ENCODE measurements at places on chromosomes 5 and 9. TPM values are rescaled to one million over a fixed set of nuclear protein-coding genes. Genes with fewer than 3 reads are reported as not detected.
A peak's percentile ranks its signal among the peaks of the same experiment; 100 is the strongest.

- H3K4me1 ChIP-seq: peaks cover 6% of the 10 kb centered on the region
- peak; percentile 88 for DNase-seq
- H3K36me3 ChIP-seq: no peaks in the 10 kb centered on the region
- H3K27me3 ChIP-seq: no peaks in the 10 kb centered on the region
- no peak overlapping the region for H3K4me3 ChIP-seq
These were observed 3.1 kb downstream of the SLC4A9 start for GRCh38 chr5:140362875-140363630.

GRCh38 chr9:120937127-120937526 is 10.5 kb upstream of the TRAF1 start:
- DNase-seq: no peak
- H3K27ac ChIP-seq: peak overlapping the region; percentile 81
- no peaks in the 10 kb centered on the region for H3K36me3 ChIP-seq
- H3K27me3 ChIP-seq: no peaks in the 10 kb centered on the region
- peaks cover 64% of the 10 kb centered on the region for H3K4me1 ChIP-seq

- H3K36me3 ChIP-seq: no peaks in the 10 kb centered on the region
- no peaks in the 10 kb centered on the region for H3K4me1 ChIP-seq
- no peaks in the 10 kb centered on the region for H3K27me3 ChIP-seq
- no peak overlapping the region for H3K27ac ChIP-seq
- H3K4me3 ChIP-seq: no peak overlapping the region
- DNase-seq: no peak
These were observed 623.3 kb downstream of the HINT1 start for GRCh38 chr5:130541617-130542221.

DNA sequence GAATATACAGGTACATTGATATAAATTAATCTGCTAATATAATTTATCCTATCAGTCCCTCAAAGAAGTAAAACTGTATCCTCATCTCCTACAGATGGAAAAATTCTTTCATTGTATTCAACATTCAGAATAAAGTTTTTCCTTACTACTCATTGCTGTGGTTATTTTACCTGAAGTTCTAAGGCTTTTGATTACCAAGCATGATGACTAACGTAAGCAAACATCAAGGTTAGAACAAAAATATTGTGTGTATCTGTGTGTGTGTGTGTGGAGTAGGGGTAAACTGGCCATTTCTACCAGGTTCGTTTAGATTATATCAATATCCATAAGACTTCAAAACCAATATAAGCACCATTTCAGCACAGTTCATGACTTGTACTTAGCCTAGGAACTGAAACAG is 560.7 kb upstream of the TRPC7 start:
- no peak overlapping the region for H3K27ac ChIP-seq
- no peaks in the 10 kb centered on the region for H3K4me1 ChIP-seq
- DNase-seq: no peak
- H3K4me3 ChIP-seq: no peak overlapping the region

DNA sequence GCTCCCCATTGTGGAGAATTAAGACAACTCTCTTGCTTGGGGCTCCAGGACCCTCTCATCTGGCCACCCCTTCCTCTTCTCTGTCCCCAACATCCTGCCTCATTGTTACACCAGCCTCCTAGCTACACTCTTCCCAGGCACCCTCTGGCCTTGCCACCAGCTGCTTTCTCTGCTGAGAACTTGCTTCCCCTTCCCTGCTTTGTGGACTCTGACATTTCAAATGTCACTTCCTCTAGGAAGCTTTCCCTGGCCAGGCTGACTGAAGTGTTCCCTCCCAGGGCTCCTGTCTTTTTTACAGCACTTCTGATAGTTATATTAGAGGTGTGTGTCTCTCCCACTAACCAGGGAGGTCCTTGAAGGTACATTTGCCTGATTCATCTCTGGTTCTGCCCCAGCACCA is 194.0 kb upstream of the KLF4 start:
- no peaks in the 10 kb centered on the region for H3K27me3 ChIP-seq
- H3K27ac ChIP-seq: peak overlapping the region; percentile 37
- no peaks in the 10 kb centered on the region for H3K36me3 ChIP-seq
- H3K4me3 ChIP-seq: no peak overlapping the region
- DNase-seq: no peak
- H3K4me1 ChIP-seq: peaks cover 7% of the 10 kb centered on the region

The CARD9 gene
- 3.5 TPM for total RNA-seq

The JAKMIP2 gene
- 6.2 TPM for total RNA-seq

The GPRIN1 gene
- total RNA-seq: under 0.01 TPM

DNA sequence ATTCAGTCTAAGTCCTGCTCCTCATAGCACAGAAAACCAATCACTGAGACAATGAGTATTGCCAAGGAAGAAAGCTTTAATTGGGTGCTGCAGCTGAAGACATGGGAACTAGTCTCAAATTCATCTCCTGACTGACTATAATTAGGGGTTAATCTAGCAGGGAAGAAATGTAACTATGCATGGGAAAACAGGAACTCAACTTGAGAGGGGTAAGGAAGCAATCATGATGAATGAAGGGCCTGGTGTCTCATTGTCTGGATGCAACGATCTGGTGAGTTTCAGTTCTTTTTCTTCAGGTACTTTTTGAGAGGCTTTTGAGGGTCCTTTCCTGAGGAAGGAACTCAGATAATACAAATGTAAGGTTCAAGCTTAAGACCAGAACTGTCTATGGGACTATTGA is 24.0 kb upstream of the OCLN start:
- no peaks in the 10 kb centered on the region for H3K4me1 ChIP-seq
- no peak overlapping the region for H3K27ac ChIP-seq
- DNase-seq: no peak
- no peak overlapping the region for H3K4me3 ChIP-seq
- H3K27me3 ChIP-seq: no peaks in the 10 kb centered on the region

DNA sequence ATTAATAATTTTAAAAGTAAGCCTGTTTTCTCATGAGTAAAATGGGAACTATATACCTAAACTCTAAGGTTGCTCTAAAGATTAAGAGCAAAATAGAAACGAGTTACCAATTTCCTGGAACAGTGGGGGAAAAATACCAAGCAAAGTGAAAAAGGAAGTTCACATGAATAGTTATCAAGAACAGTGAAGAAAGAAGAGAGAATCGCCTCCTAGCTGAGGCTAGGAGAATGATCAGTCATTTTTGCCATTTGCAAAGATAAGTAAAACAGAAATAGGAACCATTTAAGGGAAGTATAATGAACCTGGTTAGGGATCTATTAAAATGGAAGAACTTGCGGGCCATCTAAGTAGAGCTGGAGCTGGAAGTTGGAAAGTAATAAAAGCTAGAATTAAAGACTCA is 50.7 kb downstream of the P4HA2 start:
- H3K27ac ChIP-seq: no peak overlapping the region
- H3K4me3 ChIP-seq: no peak overlapping the region
- no peaks in the 10 kb centered on the region for H3K36me3 ChIP-seq
- DNase-seq: no peak
- no peaks in the 10 kb centered on the region for H3K27me3 ChIP-seq

DNA sequence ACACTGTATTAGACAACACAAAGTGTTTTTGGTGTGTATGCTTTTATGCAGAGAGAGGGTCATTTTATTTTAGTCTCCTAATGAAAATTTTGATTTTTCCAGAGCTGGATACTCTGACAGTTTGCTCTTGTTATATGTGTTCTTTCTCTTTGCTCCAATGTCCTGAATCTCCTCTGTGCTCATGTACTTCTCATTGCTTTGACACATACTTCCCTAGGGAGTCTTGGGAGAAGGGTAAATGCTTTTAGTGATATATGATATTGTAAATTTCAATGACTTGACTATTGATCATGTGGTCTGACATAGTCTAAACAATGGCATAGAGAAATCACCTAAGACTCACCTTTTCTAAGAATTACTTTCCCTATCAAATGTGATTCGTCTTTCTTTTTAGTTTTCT is 972.6 kb upstream of the EDIL3 start:
- H3K27ac ChIP-seq: no peak overlapping the region
- no peaks in the 10 kb centered on the region for H3K27me3 ChIP-seq
- no peak for DNase-seq
- no peaks in the 10 kb centered on the region for H3K36me3 ChIP-seq

GRCh38 chr5:8185852-8186251 is 316.9 kb downstream of the MTRR start:
- no peaks in the 10 kb centered on the region for H3K36me3 ChIP-seq
- H3K4me3 ChIP-seq: no peak overlapping the region
- H3K4me1 ChIP-seq: no peaks in the 10 kb centered on the region
- no peaks in the 10 kb centered on the region for H3K27me3 ChIP-seq
- no peak for DNase-seq
- no peak overlapping the region for H3K27ac ChIP-seq

DNA sequence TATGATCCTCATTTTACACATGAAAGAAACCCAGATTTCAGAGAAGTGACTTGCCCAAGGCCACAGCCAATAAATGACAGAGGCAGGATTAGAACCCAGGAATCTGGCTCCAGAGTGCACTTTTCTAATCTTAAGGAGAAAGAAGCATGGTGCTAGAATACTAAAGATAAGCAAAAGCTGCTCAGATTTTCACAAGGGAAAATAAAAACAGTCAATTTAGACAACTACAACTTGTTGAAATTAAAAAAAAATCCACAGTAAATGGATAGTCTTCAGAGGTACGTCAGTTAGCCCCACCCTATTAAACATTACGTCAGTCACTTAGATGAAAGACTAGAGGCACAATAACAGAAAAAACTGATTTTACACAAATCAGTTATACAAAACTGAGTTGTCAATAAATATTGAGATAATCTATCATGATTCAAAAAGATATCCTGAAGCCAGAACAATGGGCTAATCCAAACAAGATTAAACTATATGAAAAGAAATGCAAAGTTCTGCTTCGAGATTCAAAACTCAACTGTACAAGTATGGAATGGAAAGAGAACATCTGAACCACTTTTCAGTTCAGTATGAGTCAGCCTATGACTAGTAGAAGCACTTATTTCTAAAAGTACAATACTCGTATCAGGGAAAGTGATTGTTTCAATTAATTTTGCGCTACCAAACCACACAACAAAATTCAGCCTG is 9.3 kb downstream of the TMEM245 start:
- no peak for DNase-seq
- H3K36me3 ChIP-seq: peaks cover 5% of the 10 kb centered on the region
- H3K27ac ChIP-seq: peak overlapping the region; percentile 95
- H3K27me3 ChIP-seq: no peaks in the 10 kb centered on the region
- no peak overlapping the region for H3K4me3 ChIP-seq
- peaks cover 66% of the 10 kb centered on the region for H3K4me1 ChIP-seq

GRCh38 chr5:13766236-13766635 is 178.3 kb downstream of the DNAH5 start:
- no peaks in the 10 kb centered on the region for H3K36me3 ChIP-seq
- H3K27me3 ChIP-seq: no peaks in the 10 kb centered on the region
- no peaks in the 10 kb centered on the region for H3K4me1 ChIP-seq
- DNase-seq: no peak
- no peak overlapping the region for H3K4me3 ChIP-seq

- H3K27ac ChIP-seq: no peak overlapping the region
- no peak overlapping the region for H3K4me3 ChIP-seq
- DNase-seq: no peak
- peaks cover 35% of the 10 kb centered on the region for H3K4me1 ChIP-seq
These were observed 4.0 kb downstream of the NADK2 start for GRCh38 chr5:36237751-36238150.

- no peaks in the 10 kb centered on the region for H3K36me3 ChIP-seq
- no peaks in the 10 kb centered on the region for H3K27me3 ChIP-seq
- H3K27ac ChIP-seq: no peak overlapping the region
- H3K4me3 ChIP-seq: no peak overlapping the region
- no peak for DNase-seq
These were observed 5.9 kb upstream of the FRMD3 start for GRCh38 chr9:83544002-83544698.

The SMIM33 gene
- not detected for total RNA-seq

DNA sequence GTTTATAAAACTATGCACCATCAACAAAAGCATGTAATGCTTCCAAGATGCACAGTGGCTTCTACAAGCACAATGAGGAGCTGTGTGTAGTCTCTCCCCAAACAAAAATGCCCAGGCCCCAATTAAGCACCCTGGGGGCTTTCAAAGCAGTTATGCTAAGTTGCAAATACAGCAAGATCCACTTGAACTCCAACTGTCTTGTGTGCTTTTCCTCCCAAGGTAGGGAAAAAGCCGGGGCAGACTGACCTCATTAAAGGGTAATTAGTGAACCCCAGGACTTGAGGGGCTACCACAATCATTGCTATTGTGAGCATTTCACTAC is 13.1 kb downstream of the ZNF608 start:
- H3K4me1 ChIP-seq: peaks cover 47% of the 10 kb centered on the region
- no peak overlapping the region for H3K4me3 ChIP-seq
- no peaks in the 10 kb centered on the region for H3K27me3 ChIP-seq
- no peaks in the 10 kb centered on the region for H3K36me3 ChIP-seq
- H3K27ac ChIP-seq: no peak overlapping the region

GRCh38 chr9:36049408-36049807 is 12.7 kb downstream of the RECK start:
- H3K4me1 ChIP-seq: no peaks in the 10 kb centered on the region
- H3K27ac ChIP-seq: no peak overlapping the region
- peak; percentile 13 for DNase-seq
- no peaks in the 10 kb centered on the region for H3K27me3 ChIP-seq
- no peak overlapping the region for H3K4me3 ChIP-seq

The SNCB gene
- total RNA-seq: not detected

- H3K27ac ChIP-seq: no peak overlapping the region
- H3K36me3 ChIP-seq: no peaks in the 10 kb centered on the region
- H3K4me3 ChIP-seq: no peak overlapping the region
- peaks cover 8% of the 10 kb centered on the region for H3K4me1 ChIP-seq
These were observed 15.5 kb upstream of the LAMC3 start for GRCh38 chr9:130993303-130994030.

DNA sequence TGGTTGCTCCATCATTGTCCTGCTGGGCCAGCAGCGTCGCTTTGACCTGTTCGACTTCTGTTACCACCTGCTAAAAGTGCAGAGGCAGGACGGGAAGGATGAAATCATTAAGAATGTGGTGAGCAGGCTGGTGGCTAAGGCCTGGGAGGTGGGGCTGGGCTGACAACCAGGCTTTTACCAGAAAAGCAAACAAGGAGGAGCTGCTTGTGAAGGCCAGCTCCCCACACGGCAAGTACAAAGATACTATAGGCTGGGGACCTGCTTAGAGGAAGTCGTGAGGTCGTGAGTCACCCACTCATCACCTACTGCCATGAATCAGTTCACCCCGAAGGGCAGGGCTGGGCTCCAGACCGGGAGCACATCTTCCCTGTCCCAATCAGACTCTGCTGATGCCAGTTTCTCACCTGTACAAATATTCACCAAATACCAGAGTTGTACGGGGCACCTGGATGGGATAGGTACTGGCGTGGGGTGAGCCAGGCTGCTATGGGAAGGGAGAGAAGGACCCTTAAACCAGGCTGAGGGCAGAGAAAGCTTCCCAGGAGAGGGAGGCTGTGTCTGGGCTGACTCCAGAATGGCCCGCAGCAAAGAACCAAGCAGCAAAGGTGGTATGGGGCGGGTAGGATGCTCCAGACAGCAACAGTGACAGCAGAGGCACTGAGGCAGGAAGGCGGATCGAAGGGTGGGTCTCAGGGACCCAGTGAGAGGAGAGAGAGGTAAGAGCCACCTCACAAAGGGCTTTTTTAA is 69.3 kb upstream of the NIPAL4 start:
- no peak overlapping the region for H3K4me3 ChIP-seq
- H3K36me3 ChIP-seq: peaks cover 4% of the 10 kb centered on the region
- no peak for DNase-seq
- H3K27ac ChIP-seq: no peak overlapping the region
